ENCODE measurements at places on chromosomes 1 and 21.

DNA sequence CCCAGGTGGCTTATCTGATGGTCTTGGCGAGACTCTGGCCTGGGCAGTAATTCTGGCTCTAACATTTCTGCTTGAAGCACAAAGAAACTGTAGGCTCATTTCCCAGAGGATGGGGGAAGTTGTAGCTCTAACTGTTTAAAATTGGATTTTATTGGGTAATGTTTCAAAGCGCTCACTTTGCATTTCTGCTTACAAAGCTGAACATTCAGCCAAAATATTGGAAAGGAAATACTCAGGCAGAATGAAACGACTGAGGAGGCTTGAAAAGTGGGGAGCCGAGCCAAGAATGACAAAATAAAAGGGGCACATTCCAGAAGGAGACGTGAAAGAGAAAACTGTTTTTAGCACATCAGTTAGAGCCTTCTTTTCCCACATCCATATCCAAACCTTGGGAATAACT, 202.6 kb downstream of the GRIK1 start:
- DNase-seq: no peak

GRCh38 chr1:6347641-6348487, 45.7 kb downstream of the ACOT7 start:
- peak; percentile 58 for DNase-seq

DNA sequence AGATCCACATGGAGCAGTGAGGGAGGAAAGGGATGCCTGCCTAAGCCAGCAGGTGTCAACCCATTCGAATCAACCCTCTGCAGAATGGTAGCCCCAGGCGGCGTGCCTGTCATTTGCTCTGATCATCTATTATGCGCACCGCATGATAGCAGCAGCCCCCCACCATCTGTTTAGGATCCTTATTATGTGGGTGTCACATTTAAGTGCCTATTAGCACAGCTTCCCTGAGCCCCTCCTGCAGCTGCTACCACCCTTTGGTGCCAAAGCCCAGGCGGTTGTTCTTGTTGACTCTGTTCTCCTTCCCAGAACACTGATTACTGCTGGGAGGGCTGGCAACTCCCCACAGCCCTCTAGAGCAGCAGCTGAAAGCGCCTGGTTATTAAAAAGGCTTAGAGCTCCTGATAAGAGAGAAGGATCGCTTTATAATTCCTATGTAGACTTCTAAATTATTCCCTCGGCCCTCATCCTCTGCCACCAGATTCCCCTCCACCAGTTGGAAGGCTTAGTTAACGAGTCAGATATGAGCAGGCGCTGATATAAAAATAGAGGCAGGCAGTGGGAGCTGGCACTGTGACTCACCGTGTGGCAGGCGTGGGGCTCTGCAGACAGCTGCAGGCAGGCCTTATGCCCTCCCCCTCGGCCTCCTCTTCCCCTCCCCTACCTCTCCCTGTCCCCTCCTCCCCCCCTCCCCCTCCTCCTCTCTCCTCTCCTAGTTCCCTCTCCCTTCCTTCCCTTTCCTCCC, 23.0 kb downstream of the ACTA1 start:
- DNase-seq: peak; percentile 70

DNA sequence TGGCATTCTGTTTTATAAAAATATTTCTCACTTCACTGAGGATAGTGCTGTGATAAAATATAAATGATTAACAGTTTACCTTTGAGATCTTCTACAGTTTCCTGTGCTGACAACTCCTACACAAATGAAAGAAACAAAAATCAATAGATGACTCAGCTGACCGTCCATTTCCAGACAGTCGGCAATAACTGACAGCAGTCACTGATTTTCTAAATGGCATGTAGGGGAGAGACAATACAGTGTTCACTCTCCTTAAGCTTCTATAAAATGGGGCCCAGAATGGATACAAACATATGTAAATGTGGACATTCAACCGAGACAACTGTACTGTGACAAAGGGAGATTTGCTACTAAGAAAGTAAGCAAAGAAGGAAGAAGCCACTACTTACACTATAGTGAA, 34.3 kb downstream of the PCNX2 start:
- DNase-seq: no peak

- no peak for DNase-seq
Observed at GRCh38 chr1:185409345-185409744, 92.3 kb upstream of the IVNS1ABP start.

GRCh38 chr1:154434346-154435085, 29.4 kb downstream of the IL6R start:
- DNase-seq: no peak

DNA sequence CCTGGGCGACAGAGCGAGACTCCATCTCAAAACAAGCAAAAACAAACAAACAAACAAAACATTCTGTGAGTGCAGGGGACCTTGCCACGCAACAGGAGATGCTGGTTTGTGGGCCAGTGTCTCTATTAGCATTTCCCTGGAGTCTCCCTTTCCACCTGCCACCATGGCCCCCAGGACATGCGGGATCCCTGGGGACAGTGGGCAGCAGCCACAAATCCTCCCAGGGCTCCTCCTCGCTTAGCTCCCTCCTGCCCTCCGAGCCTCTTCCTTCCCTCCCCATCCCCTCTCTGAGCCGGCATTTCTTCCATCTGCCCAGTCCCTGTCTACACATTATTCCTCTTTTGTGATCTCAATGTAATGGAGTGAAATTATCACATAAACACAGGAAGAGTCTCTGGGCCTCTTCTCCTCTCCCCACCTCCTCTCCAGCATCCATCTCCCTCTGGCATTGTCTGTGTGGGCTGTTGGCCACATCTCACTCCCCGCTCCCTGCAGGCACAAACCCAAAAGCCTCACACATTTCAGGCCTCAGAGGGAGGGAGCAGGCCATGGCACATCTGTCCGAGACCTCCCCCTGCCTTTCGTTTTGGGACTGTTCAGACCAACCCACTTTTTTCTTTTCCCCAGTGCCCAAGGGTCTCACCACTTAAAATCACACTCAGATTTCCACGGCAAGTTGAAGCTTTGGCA, 144.3 kb downstream of the MIS18A start:
- DNase-seq: no peak

- no peak for DNase-seq
Observed at GRCh38 chr21:37367336-37367702, 746 bp downstream of the DYRK1A start.

GRCh38 chr21:45735259-45736000, 91.9 kb downstream of the PCBP3 start:
- no peak for DNase-seq

GRCh38 chr1:229171934-229172333, 99.0 kb upstream of the RAB4A start:
- no peak for DNase-seq

GRCh38 chr1:53439337-53440207, 19.6 kb upstream of the DMRTB1 start:
- no peak for DNase-seq

DNA sequence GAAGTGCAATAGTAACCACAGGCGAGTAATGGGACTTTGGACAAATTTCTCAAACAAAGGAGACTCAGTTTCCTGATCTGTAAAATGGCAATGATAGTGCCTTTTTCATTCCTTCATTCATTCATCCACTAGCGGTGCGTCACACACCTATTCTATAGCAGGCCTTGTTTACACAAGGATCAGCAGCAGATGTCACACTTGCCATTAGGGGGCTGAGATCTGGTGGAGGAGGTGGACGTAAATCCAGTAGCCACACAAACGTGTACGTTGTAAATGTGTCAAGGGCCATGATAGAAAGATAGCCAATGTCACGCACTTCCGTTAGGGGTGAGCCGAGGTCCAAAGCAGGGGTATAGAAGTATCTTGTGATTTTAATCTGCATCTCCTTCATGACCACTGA, 34.2 kb downstream of the SERINC2 start:
- DNase-seq: no peak

- peak; percentile 40 for DNase-seq
Observed at GRCh38 chr1:85047472-85048295, 616 bp downstream of the MCOLN3 start.

GRCh38 chr1:203565049-203565448, 61.6 kb upstream of the ATP2B4 start:
- DNase-seq: no peak

GRCh38 chr1:1826356-1827088, 48.3 kb upstream of the NADK start:
- no peak for DNase-seq

DNA sequence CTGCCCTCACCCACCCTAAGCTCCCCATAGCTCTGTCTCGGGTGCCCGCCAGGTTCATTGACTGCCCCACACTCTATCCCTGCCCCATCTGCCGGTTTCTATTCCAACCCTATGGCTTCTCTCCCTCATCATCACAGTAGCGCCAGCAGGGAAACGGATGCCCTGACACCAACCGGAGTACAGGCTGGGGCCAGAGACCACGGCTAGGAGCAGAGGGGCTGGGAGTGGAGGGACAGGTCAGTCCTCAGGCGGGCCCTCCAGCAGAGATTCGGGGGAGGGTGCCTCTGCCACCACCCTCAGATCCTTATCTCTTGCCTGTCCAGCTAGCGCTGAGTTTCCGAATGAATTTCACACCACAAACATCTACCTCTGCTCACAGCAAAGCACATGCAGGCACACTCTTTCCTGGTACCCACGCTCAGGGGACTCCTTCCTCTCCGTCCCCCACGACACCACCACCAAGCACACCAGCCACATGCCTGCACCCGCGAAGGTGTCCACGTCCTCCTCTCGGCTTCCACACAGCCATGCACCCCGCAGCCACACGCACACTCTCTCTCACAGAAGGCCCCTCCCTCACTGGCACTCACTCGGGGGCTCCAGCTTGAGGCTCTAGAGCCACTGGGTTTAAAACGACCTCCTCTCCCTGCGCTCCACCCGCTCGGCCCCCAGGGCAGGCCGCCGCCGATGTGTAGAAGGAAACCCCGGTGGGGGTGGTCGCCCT, 7.2 kb downstream of the TAL1 start:
- no peak for DNase-seq

- DNase-seq: no peak
Observed at GRCh38 chr1:182357171-182357570, 34.4 kb downstream of the GLUL start.

GRCh38 chr1:43546388-43547100, 15.9 kb downstream of the PTPRF start:
- DNase-seq: no peak

DNA sequence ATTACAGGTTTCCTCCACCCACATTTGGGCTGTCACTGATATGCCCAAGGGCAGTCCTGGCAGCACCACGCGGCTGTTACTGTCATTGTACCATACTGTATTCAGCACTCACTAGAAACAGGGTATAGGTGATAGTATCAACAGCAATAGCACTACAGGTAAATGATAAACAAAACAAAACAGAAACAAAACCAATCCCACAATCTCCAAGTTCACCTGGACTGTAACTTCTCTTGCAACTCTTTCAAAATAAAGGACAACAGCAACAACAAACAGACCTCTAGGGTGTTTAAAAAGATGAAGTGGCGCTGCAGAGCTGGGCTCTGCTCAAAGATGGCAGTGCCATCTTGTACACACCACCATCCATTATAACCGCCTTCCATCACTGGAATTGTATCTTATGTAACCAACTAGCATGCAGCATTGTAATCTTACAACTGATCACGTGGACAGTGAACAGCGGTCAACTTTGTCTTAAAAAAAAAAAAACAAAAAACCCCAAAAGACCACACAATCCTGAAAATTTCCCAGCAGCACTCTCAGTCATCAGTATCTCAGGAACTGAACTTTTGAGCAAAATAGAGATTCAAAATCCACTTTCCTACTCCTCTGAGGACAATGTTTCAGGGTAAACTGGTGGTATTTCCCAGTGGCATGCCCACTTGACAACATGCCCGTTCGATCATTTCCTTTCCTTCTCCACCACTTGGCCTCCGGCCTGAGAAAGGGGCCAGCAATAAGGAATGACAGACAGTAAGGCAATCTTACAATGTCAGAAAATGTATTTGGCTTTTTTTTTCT, 3.8 kb downstream of the IRF2BP2 start:
- peak; percentile 41 for DNase-seq

- DNase-seq: no peak
Observed at GRCh38 chr1:42259739-42260064, 75.3 kb downstream of the FOXJ3 start.

All from ELF-1 (cell line).